ENCODE measurements at places on chromosomes 1 and 21.
A peak's percentile ranks its signal among the peaks of the same experiment; 100 is the strongest.

DNA sequence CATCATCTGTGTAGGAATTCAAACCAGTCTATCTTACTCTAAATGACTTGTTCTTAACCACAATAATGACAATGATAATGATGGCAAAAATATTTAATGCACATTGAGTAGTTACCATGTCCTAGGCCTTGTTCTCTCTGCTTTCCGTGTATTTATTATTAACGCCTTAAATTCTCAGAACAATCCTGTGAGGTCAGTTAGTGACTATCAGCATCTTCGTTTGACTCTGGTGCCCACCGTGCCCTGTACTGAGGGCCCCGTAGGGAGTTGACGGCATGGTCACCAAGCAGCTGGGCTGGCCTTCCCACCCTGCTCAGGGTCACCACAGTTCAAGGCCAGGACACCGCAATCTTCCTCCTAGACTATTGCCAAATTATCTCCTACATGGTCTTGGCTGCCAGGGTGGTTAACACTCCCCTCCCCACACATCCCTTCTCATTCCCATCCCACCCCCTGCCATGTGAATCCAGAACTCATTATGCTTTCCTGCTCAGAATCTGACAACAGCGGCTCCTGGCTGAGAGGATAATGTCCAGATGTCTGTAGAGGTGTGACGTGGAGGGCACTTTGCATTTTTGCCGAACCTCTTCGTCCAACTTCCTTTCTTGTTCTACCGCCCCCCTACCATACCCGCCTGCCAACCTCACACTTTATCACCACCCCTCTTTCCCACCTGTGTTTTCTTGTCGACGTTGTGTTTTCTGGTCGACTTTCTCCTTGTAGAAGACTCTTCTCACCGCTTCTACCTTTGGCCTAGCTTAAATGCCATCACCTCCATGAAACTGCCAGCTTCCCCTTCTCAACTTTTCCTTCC, 33.4 kb downstream of the IGFN1 start:
- no peak for DNase-seq

- no peak for DNase-seq
These were observed 7.8 kb upstream of the PROX1 start for GRCh38 chr1:213979751-213980586.

GRCh38 chr1:204564835-204565234, 48.6 kb downstream of the MDM4 start:
- no peak for DNase-seq

GRCh38 chr1:196517193-196517592, 91.0 kb downstream of the KCNT2 start:
- DNase-seq = no peak

- no peak for DNase-seq
These were observed 44.6 kb upstream of the SLC30A1 start for GRCh38 chr1:211623515-211623914.

GRCh38 chr1:81876901-81877733, 76.4 kb downstream of the ADGRL2 start:
- DNase-seq = no peak

DNA sequence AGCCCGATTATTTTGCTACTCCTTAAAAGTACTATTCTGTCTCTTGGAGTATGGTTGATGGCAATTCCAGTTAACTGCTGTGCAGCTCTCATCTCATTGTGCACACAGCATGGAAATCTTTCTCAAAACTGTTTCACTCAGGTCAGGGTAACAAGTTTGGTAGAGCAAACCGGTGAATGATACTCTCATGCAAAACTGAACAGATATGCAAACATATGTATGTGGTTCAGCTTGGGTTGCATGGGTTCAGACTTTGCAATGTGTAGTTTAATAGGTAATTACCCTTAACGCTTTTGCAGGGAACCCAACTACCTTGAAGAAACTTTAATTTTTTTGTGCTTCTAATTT, 2.2 kb downstream of the GADD45A start:
- DNase-seq = no peak

GRCh38 chr1:12012560-12013316, 6.6 kb upstream of the MIIP start:
- DNase-seq = no peak

- no peak for DNase-seq
These were observed 24.4 kb downstream of the RCAN1 start for GRCh38 chr21:34590520-34590919.

DNA sequence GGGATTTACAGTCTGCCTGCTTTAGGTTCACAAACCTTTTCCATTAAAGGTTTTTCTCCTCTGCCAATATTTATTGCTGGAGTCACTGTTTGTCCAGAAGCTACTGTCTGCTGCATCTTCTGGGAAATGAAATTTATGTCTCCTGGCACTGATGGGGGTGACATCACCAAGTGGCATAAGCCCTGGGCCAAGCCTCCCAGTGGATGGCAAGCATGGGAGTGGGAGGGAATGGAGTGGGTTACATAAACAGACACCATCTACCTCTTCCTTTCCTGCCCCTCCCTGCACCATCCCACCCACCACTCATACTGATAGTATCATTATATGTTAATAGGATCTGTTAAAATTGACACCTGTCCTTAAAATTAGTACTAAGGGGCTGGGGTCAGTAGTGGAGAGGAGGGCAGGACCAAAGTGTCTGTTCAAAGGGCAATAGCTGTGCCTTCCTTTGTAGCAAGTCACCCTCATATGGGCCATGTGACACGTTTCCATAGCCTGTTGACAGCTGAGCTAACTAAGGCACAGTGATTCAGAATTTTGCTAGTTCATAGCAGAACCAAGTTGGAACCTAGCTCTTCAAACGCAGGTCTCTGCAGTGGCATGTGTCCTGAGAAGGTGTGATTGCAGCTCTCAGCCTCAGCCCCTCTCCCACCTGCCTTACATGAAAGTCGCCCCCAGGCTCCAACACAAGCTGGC, 71.0 kb downstream of the MAB21L3 start:
- DNase-seq = no peak

GRCh38 chr21:41168391-41169257, 664 bp downstream of the BACE2 start:
- DNase-seq = no peak

GRCh38 chr1:15360700-15361099, 49.0 kb upstream of the EFHD2 start:
- no peak for DNase-seq

- DNase-seq = no peak
These were observed 10.3 kb downstream of the LCE4A start for GRCh38 chr1:152718238-152718637.

GRCh38 chr1:65260851-65261473, 48.4 kb upstream of the DNAJC6 start:
- no peak for DNase-seq

GRCh38 chr1:107531065-107531908, 390.4 kb downstream of the NTNG1 start:
- no peak for DNase-seq

GRCh38 chr1:63366908-63367214, 566 bp upstream of the ALG6 start:
- no peak for DNase-seq

DNA sequence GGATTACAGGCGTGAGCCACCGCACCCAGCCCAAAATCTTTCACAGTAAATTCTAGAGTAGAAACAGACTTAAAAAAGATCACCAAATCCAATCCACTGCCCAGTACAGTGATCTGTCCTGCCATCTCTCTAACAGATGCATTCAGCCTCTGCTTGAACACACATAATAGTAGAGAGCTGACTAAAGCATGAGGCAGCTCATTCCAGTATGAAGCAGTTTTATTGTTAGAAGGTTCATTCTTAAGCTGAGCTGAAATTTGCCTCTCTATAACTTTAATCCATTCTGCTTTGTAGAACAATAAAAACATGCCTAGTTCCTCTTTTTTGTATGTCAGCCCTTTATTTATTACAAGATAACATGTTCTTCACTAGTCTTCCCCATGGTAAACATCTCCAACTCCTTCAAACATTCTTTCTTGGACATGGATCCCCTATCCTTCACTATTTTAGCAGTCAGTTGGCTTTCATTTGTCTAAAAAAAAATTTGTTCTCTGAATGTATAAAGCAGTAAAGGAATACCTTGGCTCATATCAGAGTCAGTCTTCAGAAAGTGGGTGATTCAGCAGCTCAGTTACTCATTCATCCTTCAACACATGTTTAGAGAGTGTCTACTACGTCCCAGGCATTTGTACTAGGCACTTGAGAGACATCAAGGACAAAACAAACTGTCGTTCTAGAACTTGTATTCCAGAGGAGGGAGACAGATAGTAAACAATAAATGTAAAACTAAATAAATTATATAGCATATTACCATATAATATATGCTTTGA, 10.7 kb upstream of the PTBP2 start:
- no peak for DNase-seq

DNA sequence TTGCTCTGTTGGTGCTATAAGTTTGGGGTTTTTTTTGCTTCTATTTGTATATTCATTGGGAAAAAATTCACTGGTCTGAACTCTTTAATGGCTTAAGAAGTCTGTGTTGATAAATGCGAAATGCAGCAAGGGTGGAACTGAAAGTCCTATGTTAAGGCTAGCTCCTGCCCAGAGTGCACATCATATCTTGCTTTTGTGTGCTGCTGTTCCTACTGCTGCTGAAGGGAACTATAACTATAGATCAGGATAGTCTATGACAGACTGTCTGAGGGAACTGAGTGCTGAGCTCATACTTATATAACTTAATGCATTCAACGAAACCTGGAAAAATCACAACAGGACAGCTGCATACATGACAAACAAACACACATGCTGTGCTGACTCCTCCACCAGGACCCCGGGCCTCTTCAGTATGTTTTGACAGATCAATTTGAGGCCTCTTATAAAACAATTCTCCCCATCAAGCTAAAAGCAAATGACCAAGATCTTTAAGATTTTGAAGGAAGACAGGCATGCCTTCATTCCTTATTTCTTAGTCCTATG, 1031.5 kb upstream of the ADGRL2 start:
- no peak for DNase-seq

DNA sequence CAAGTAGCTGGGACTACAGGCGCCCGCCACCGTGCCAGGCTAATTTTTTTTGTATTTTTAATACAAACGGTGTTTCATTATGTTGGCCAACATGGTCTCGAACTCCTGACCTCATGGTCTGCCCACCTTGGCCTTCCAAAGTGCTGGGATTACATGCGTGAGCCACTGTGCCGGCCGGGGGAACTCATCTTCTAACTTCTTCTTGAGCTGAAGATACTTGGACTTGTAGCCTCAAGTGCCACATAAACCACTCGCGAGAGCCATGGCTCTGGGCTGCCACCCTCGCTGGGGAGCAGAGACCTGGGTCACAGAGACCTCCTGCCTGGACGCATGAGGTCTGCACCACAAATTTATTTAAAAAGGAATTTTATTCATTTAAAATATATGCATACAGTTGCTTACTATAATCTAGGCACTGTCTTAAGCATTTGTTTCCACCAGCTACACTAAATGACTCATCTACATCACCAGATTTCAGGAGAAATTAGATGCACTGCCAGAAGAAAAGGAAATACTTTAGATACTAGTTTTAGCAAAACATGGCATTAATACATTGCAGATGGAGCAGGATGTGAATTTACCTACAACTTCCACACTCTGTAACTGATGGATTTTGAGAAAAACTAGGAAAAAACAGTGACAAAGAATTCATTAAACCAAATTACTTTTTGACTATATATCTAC, 29.9 kb upstream of the PUM1 start:
- no peak for DNase-seq

- DNase-seq = no peak
These were observed 23.5 kb downstream of the CYP4B1 start for GRCh38 chr1:46822248-46822826.

DNA sequence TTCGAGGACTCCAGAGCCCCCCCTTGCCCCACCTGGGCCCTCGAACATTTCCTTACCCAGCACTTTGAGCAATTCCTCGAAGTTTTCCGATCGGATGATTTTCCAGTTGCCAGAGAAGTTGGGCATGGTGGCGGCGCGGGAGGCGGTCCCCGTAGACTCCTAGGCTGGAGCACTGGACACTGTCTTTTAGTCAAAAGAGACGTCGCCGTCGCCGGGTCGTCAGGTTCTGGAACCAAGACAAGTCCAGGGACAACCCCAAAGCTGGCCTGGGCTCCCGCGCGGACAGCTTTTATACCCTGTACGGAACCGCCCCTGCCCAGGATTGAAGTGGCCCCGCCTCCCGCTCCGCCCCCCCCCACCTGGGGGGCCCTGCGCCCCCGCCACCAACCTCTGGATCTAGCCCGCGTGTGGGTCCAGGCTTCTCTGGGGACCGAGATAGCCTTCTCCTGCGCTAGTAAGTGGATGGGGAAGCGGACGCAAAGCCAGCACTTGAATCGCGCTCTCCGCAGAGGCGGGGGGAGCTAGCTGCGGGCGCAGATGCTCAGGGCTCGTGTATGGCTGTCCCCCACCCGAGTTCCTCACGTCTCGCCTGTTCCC, at the start of gene CRABP2:
Gene CRABP2 (minus strand): TSS at position 263 of the 597 bp plus-strand sequence. CDS start 137 bp downstream, at position 126.
- DNase-seq = peak; percentile 33

GRCh38 chr1:3713840-3714239, 38.4 kb upstream of the CCDC27 start:
- DNase-seq = no peak

GRCh38 chr1:189834813-189835212, 642.9 kb downstream of the BRINP3 start:
- no peak for DNase-seq

DNA sequence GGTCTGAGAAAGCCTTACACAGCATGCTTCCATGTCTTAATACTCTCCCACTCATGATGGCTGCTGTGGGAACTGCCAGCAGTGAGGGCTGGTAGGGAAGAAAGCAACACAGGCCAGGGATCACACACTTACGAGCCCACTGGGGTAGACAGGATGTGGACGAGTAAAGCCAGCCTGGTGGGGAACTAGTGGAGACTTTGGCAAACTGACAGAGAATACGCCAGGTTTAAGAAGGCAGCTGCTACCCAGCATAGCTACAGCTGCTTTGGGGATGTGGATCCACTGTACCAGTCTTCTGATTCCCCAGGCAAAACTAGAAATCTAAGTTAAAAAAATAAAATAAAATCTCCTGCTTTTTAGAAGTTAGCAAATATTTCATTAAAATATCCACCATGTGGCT, 664.0 kb downstream of the SMYD3 start:
- no peak for DNase-seq

GRCh38 chr1:231395076-231395997, 26.8 kb downstream of the EGLN1 start:
- DNase-seq = no peak

DNA sequence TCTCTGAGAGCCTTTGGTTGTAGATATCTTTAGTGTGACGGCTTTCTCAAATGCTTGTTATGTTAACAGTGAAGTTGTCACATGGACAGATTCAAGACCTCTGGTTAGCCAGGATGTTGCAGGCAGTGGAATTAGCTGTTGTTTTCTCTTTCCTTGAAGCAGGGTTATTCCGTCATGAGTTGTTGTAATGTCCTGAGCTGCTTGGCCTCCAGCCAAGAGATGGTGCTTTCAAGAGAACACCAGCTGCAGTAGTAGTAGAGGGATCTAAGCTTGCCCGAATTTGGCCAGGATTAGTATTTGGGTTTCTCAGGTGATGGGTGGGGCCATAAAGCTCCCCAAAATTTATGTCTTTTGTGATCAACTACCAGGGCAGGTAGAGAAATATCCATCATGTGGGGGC, 13.4 kb downstream of the KCNE1 start:
- no peak for DNase-seq

Data from stimulated activated CD4-positive, alpha-beta T cell treated with anti-CD3 and anti-CD28 coated beads, Interleukin-2, amount 100 ng/mL, for 48 hours (primary cell).